ENCODE measurements at places on chromosomes 2 and 18. TPM values are rescaled to one million over a fixed set of nuclear protein-coding genes. Genes with fewer than 3 reads are reported as not detected.

GRCh38 chr2:60091266-60091665 lies 462.2 kb downstream of the BCL11A start:
- no peaks in the 10 kb centered on the region for H3K36me3 ChIP-seq
- H3K27me3 ChIP-seq: no peaks in the 10 kb centered on the region
- no peak for DNase-seq
- H3K4me3 ChIP-seq: no peak overlapping the region

DNA sequence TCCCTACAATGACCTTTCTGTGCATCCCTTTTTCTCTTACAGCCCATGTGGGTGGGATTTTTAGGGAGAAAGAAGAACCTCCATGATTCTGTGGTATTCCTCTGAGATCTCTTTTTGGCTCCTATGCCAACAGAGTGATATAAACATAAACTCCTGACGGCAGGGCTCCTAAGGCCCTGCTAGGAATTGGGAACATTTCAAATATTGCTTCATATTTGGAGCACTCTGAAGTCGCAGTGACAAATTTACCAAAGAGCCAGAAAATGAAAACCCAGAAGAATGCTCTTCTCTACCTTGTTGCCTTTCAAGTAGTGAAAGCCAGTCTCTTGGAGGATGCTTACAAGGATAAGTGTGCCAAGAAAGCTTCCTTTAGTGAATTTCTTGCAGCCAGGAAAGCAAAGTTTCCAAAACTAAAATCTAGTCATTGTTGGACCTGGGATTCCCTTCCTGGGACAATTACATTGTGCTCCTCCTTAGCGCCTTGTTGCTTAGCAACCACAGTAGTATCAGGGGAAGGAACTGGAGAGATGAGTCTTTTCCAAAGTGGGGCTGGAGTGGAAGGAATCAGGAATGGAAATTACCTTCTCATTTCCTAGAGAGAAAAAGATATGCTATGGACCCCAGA lies 7.3 kb upstream of the SETBP1 start:
- H3K4me1 ChIP-seq: no peaks in the 10 kb centered on the region
- H3K36me3 ChIP-seq: no peaks in the 10 kb centered on the region
- no peak overlapping the region for H3K27ac ChIP-seq
- no peak overlapping the region for H3K4me3 ChIP-seq
- no peak for DNase-seq

The CYP27A1 gene
- 40.6 TPM for total RNA-seq

- peak overlapping the region; percentile 17 for H3K27ac ChIP-seq
- no peak for DNase-seq
- H3K4me1 ChIP-seq: peaks cover 10% of the 10 kb centered on the region
Measured at GRCh38 chr2:18924886-18925285, 335.5 kb upstream of the NT5C1B start.

DNA sequence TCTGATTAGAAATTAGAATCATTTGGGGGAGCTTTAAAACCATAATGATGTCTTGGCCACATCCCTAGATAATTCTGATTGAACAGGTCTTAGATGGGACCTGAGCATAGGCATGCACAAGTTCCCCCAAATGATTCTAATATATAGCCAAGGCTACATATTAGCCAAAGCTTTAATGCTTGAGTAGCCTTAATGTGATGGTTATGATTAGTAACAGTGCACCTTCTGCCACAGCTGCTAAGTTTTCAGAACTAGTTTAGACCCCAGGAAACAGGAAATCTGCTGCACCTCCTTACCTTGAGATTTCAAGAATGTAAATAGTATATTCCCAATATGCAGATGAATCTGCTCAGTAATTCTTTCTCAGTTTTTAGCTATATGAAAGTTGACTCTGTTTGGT lies 119.8 kb downstream of the PTPN4 start:
- DNase-seq: no peak
- H3K27ac ChIP-seq: no peak overlapping the region
- H3K27me3 ChIP-seq: no peaks in the 10 kb centered on the region
- no peaks in the 10 kb centered on the region for H3K4me1 ChIP-seq
- no peaks in the 10 kb centered on the region for H3K36me3 ChIP-seq

- H3K27me3 ChIP-seq: no peaks in the 10 kb centered on the region
- no peak overlapping the region for H3K4me3 ChIP-seq
- no peaks in the 10 kb centered on the region for H3K36me3 ChIP-seq
- peak; percentile 86 for DNase-seq
- H3K4me1 ChIP-seq: no peaks in the 10 kb centered on the region
Measured at GRCh38 chr2:12896318-12896982, 179.7 kb downstream of the TRIB2 start.

GRCh38 chr2:226118471-226119429 lies 680.9 kb downstream of the IRS1 start:
- no peaks in the 10 kb centered on the region for H3K27me3 ChIP-seq
- H3K27ac ChIP-seq: peak overlapping the region; percentile 83
- H3K4me3 ChIP-seq: peak overlapping the region; percentile 32
- H3K4me1 ChIP-seq: peaks cover 26% of the 10 kb centered on the region
- DNase-seq: peak; percentile 99
- no peaks in the 10 kb centered on the region for H3K36me3 ChIP-seq

The MPPE1 gene
- total RNA-seq: 32.1 TPM

The CGREF1 gene
- 10.0 TPM for total RNA-seq

DNA sequence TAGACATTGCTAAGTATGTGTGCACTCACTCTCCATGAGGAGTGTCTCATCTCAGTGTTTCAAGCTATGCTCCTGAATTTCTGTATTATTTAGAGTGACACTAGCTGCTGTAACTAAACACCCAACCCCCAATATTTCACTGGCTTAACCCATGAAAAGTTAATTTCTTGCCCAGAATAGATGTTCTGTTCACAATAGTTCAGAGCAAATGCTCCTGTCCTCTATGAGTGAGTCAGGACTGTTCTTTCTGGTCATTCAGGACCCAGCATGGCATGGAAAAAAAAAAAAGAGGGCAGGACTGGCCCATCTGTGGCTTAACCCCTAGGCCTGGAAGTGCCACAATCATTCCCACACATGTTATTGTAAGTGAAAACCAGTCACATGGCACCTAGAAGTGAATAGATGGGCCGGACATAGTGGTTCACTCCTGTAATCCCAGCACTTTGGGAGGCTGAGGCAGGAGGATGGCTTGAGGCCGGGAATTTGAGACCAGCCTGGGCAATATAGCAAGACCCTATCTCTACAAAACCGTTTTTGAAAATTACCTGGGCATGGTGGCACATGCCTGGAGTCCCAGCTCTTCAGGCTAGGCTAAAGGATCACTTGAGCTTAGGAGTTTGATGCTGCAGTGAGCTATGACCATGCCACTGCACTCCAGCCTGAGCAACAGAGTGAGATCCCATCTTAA lies 663.6 kb downstream of the IRS1 start:
- no peak overlapping the region for H3K4me3 ChIP-seq
- no peak for DNase-seq
- peaks cover 2% of the 10 kb centered on the region for H3K4me1 ChIP-seq
- H3K27ac ChIP-seq: no peak overlapping the region
- H3K27me3 ChIP-seq: no peaks in the 10 kb centered on the region

GRCh38 chr2:20365249-20365817 lies 14.7 kb upstream of the PUM2 start:
- DNase-seq: peak; percentile 60
- no peaks in the 10 kb centered on the region for H3K36me3 ChIP-seq
- H3K27me3 ChIP-seq: no peaks in the 10 kb centered on the region
- peaks cover 6% of the 10 kb centered on the region for H3K4me1 ChIP-seq

DNA sequence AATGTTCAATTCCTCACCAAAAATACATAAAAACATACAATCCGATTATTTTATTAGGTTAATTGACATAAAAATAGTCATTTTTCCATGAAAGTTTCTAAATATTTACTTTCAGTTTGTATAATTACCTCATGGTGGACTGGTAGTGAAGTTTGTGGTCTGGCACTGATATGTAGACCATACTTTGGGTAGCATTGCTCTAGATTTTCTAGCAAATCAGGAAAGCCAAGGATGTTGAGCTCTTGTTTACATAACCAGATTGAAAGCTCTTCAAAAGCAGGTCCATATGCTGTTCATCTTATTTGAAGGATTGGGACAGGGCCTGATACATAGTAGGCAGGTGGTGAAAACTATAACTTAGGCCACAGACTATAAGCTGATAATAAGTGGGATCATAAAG lies 61.8 kb downstream of the COMMD1 start:
- no peak overlapping the region for H3K27ac ChIP-seq
- no peaks in the 10 kb centered on the region for H3K27me3 ChIP-seq

DNA sequence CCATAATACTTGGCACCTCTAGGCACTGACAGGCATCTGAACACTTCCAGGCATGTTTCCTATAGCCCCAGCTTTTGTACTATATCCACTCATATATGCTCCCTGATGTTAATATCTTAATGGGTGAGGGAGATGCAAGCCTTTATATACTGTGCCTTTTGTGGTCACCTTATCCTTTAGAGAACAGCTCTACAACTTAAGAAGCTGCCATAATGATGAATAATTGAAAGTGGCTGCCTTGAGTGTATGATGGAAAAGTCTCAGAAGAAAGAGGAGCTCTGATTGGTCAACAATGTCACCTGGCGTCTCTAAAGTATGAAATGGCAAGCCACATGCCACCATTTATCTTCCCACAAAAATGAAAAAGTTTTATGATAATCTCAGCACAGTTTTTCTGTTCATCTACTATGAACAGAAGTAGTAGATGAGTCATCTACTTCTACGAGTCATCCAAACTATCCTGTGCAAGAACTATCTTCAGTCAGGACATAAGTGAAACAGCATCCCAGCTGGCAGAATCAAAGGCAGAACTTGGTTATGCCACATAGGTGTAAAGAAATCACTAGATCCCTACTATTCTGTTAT lies 997.9 kb upstream of the CELF4 start:
- H3K4me1 ChIP-seq: no peaks in the 10 kb centered on the region
- no peak overlapping the region for H3K4me3 ChIP-seq
- no peaks in the 10 kb centered on the region for H3K27me3 ChIP-seq
- no peaks in the 10 kb centered on the region for H3K36me3 ChIP-seq
- DNase-seq: no peak

DNA sequence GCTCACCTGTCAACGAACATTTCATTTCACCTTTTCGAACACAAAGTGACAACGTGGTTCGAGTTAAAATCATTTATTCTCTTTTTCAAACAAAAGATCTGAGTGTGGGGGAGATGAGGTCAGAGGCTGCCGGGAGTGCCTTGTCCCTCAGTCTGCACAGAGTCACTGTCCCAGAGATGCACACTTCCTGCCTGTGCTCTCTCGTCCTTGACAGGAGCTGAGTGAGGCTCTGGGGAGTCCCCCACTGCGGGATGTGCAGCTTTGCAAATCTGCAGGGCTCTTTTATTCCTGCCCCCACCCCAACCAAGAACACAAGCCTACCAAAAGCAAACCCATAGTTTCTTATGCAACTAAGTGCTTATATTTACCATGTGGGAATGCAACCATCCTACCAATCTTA lies 497.8 kb downstream of the EIPR1 start:
- no peak for DNase-seq
- H3K36me3 ChIP-seq: no peaks in the 10 kb centered on the region
- H3K4me3 ChIP-seq: no peak overlapping the region

- H3K4me1 ChIP-seq: no peaks in the 10 kb centered on the region
- no peaks in the 10 kb centered on the region for H3K36me3 ChIP-seq
- no peak overlapping the region for H3K27ac ChIP-seq
- no peak for DNase-seq
- H3K4me3 ChIP-seq: no peak overlapping the region
Measured at GRCh38 chr2:71681626-71682025, 228.3 kb downstream of the DYSF start.

The MERTK gene
- total RNA-seq: 6.6 TPM

GRCh38 chr2:1010415-1010930 lies 59.8 kb downstream of the SNTG2 start:
- no peaks in the 10 kb centered on the region for H3K36me3 ChIP-seq
- no peak overlapping the region for H3K4me3 ChIP-seq
- H3K27ac ChIP-seq: no peak overlapping the region
- H3K27me3 ChIP-seq: no peaks in the 10 kb centered on the region
- DNase-seq: no peak
- no peaks in the 10 kb centered on the region for H3K4me1 ChIP-seq

The NT5C1B gene
- total RNA-seq: not detected

GRCh38 chr2:173231465-173231864 lies 123.2 kb upstream of the CDCA7 start:
- peaks cover 2% of the 10 kb centered on the region for H3K36me3 ChIP-seq
- H3K27me3 ChIP-seq: no peaks in the 10 kb centered on the region
- no peak overlapping the region for H3K27ac ChIP-seq

GRCh38 chr2:105437708-105438103 lies 38.9 kb upstream of the FHL2 start:
- DNase-seq: peak; percentile 95
- peaks cover 5% of the 10 kb centered on the region for H3K27me3 ChIP-seq
- H3K36me3 ChIP-seq: no peaks in the 10 kb centered on the region
- H3K4me1 ChIP-seq: peaks cover 20% of the 10 kb centered on the region

- H3K4me3 ChIP-seq: no peak overlapping the region
- DNase-seq: peak; percentile 53
- H3K36me3 ChIP-seq: no peaks in the 10 kb centered on the region
- peaks cover 10% of the 10 kb centered on the region for H3K4me1 ChIP-seq
- no peaks in the 10 kb centered on the region for H3K27me3 ChIP-seq
Measured at GRCh38 chr2:189613650-189614420, 33.2 kb upstream of the SLC40A1 start.

DNA sequence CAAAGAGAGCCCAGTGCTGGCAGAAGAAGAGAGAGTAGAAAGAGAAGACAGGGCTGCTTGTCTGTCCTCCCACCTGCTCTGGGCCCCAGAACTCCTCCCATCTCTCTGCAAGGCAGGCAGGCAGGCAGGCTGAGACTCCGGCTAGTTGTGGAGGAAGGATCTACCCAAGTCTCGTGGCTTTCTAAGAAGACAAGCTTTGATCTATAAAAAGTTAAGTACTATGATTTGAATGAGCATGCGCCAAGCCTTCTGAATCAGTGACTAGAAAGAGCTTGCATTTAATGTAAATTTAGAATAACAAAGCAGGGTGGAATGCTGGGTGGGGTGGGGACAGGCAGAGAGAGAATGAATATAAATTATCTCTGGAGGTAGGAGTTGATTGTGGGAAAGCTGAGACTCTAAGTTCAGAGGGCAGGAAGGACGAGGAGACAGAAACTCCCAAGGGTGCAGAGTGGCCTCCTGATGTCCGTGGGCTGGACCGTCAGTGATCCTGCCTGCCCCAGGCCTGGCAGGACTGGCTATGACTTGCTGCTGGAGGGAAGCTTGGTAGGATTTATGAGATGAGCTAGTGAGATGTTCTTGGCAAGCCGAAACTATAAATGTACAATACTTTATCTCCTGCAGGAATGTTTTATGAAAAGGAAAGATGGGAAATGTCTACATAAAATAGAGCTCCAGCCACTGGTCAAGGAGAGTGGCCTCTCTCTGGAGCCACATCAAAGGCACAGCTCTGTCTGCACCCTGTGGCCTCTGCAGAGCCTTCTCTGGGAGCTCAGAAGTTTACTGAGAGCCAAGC lies 447.5 kb downstream of the TNS1 start:
- peaks cover 4% of the 10 kb centered on the region for H3K4me1 ChIP-seq
- no peak for DNase-seq
- H3K27me3 ChIP-seq: no peaks in the 10 kb centered on the region
- no peak overlapping the region for H3K27ac ChIP-seq
- no peaks in the 10 kb centered on the region for H3K36me3 ChIP-seq

- H3K4me1 ChIP-seq: no peaks in the 10 kb centered on the region
- no peak for DNase-seq
- H3K27ac ChIP-seq: no peak overlapping the region
- no peak overlapping the region for H3K4me3 ChIP-seq
- H3K36me3 ChIP-seq: no peaks in the 10 kb centered on the region
Measured at GRCh38 chr2:68749345-68749744, 14.7 kb downstream of the ARHGAP25 start.

- H3K27me3 ChIP-seq: peaks cover 2% of the 10 kb centered on the region
- no peak for DNase-seq
- no peak overlapping the region for H3K4me3 ChIP-seq
- H3K4me1 ChIP-seq: no peaks in the 10 kb centered on the region
- no peak overlapping the region for H3K27ac ChIP-seq
Measured at GRCh38 chr2:240189686-240190085, 49.2 kb upstream of the OTOS start.

- H3K4me1 ChIP-seq: no peaks in the 10 kb centered on the region
- H3K36me3 ChIP-seq: no peaks in the 10 kb centered on the region
- H3K4me3 ChIP-seq: no peak overlapping the region
- no peak overlapping the region for H3K27ac ChIP-seq
Measured at GRCh38 chr2:216057688-216058193, 23.9 kb downstream of the PECR start.

The LYG2 gene
- total RNA-seq: not detected
